AML-193 (cell line): ENCODE measurements at places on chromosomes 16 and 17.

- no peak for DNase-seq
Observed at GRCh38 chr16:85640585-85640984, 27.5 kb downstream of the GSE1 start.

- DNase-seq, result no peak
Observed at GRCh38 chr16:28182183-28182582, 29.6 kb downstream of the XPO6 start.

- no peak for DNase-seq
Observed at GRCh38 chr17:32445497-32445896, 1.2 kb downstream of the PSMD11 start.

GRCh38 chr17:11642655-11643054 is 44.4 kb downstream of the DNAH9 start:
- DNase-seq, result no peak

DNA sequence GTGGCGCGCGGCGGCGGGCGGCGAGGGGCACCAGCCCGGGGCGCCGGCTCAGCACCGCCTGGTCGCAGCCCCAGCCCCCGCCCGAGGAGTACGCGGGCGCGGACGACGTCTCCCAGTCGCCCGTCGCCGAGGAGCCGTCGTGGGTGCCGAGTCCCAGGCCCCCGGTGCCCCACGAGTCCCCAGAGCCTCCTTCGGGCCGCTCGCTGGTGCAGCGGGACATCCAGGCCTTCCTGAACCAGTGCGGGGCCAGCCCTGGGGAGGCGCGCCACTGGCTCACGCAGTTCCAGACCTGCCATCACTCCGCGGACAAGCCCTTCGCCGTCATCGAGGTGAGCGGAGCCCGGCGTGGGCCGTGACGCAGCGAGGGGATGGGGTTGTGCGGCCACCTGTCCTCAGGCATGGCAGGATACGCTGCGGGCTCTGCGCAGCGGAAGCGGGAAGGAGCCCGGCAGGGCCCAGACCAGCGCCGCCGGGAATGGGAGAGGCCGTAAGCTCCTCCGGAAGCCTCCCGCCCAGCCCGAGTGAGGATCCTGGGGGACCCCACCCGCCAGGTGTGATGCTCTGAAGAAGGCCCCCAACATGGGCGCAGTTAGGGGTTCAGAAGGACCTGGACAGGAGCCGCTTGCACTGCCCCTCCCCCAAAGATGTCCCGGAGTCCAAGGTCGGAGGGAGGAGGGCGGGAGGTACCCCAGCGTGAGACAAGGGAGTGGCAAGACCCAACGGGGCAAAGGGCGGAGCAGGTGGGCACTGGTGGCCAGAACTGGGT is 522 bp downstream of the NAGS start:
- DNase-seq, result no peak

DNA sequence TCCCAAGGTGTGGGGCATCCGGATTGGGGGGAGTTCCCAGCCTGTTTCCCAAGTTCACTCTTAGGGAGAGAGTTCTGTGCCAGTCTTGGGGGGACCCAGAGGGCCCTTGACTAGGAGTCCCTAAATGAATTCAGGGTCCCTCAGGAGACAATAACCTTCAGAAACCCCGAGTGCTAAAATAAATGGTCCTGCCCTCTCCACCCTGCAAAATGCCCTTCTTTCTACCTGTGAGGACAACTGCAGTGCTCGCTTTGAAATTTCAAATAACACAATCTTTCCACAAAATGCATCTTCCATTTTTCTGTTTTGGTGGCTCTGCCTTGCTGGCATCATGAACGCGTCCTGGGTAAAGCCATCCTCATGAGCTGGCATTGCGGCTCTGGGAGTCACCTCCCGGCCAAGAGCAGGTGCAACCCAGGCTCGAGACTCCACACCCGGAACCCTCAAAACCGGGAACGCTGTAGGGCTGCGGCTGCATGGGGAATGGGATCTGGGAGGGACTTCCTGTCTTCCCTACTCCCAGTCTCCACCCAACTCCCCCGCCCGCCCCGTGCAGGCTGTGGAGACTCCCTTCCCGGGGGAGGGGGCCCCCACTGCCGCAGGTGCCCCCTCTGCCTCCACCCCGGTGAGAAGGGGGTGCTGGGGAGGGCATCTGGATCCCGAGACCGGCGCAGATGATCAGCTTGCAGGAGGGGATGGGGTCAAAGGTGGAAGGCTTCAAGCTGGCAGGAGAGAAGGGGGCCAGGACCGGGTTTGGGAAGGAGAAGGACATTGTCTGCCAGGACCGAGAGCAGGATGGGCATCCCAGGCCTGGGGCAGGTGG is at the start of gene ZNF205:
Gene ZNF205, plus strand, starts transcription at position 529 of the 823 bp plus-strand sequence. CDS start 845 bp downstream, outside the sequence.
- no peak for DNase-seq

GRCh38 chr17:66663041-66663606 is 171.8 kb upstream of the CACNG5 start:
- no peak for DNase-seq
